Stimulated activated CD8-positive, alpha-beta memory T cell treated with anti-CD3 and anti-CD28 coated beads, Interleukin-15, amount 100 ng/mL, for 24 hours (primary cell): ENCODE measurements at places on chromosomes 2 and 18.

GRCh38 chr2:10120877-10121574, 1.5 kb upstream of the RRM2 start:
- no peak for DNase-seq

DNA sequence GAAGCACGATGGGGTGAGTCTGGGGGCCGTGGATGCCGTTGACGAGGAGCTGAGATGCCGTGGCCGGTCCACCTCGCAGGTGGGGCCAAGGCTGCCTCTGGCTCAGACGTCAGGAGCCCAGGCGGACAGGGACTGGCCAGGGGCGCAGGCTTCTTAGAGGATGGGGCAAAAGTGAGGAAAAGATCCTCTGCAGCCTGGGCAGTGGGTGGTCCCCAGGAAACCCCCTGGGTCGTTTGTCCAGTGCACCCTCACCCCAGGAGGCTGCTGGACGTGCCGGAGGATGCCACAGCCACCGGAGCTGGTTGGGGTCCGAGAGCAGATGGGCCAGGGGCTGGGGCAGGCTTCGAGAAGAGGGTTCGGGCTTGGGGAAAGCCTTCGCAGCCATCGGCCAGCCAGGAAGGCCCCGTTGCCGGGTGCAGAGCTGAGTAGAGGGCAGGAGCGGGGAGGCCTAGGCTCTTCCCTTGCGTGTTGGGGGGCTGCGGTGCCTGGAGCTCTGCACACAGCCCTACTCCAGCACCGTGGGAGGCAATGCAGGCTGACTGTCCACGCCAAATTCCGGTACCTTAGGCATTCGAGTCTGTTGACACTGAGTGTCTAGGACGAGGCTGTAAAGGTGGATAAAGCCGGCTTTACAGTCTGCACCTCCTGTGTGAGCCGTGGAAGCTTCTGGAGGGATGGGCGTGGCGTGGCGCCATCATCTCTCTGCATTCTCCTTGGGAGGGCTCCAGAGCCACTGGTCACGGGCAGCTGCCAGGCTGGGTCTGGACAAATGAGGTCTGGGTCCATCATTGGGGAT, 18.8 kb downstream of the GPC1 start:
- DNase-seq, result no peak

DNA sequence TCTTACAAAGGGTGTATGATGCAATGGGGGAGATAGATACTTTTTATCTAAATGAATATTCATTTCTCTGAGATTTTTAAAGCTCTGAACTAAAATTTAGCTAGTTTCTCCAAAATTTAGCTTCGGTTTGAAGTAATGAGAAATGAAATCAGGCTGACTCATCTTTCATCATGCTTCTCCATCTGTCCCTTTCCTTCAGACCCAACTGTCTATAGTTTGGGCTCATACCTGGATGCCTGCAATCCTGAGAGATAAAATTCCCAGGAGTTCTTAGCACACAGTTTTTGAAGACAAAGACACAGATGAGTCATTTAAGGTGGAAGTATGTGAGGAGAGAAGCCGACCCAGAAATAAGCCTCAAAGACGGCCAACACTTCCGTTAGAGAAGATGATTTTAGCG, 336.4 kb upstream of the CDH20 start:
- DNase-seq, result no peak

DNA sequence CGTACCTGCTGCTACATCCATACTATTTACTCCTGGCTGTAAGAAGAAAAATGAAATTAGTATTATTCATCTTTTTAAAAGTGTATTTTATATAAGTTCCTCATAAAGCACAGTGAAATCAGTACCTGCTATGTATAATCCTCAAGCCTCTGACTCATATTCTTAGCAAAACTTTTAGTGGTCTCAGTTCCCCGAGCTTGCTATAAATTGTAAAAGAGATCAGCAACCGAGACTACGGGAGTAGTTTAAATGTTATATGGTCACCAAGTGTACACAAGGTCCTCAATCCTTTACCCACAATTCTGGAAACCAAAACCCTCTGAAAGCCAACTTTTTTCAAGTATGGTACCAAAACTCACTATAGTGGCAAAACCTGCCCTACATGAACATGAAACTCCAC, 24.2 kb downstream of the PRPF40A start:
- DNase-seq, result no peak

DNA sequence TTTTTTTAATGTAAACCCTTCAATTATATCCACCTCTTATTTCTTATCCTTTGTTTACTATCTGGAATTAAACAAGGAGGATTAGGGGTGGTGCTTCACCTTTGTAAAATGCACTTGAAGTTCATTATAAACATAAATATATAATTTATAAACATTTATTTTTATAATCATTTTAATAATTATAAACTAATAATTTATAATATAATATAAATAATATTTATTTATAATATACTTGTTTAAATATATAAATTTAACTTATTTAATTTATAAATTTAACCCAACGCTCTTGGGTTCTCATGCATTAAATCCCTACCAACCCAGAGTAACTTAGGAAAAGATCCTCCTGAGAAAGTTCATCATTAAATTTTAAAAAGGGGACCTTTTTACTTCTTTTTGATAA, 452.5 kb downstream of the PTPRM start:
- DNase-seq, result no peak

DNA sequence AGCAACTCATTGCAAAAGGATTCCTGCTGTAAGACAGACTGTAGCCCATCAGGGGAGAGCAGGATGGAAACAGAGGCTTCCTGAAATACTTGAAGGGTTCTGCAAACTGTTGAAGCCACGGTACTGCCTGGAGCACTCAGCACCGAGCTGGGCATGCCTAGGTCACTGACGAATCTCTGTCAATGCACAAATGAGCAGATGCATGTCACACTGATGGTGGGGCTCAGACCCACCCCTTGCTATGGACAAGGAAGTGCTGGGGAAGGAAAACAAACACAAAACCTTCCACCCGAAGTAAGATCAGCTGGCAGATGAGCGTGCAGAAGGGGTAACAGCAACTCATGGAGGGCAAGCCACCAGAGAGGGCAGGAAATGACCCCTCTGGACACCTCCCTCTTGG, 136.7 kb downstream of the BCL2 start:
- no peak for DNase-seq

DNA sequence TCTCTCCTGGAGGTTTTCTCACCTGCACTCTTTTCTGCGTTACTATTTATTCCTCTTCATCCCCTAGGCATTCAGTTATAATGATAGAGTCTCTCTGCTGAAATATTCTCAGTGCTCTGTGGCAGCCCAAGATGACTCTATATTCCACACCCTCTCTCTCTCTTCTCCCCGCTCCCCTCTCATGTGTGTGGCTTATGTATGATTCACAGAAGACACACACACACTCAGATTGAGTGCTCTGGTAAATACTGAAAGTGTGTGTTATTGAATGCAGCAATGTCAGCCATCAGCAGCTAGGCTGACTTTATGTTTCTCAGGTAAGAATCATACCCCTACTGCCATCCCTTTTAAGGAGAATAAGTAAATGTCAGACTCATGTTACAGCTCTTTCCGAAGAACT, 201.2 kb downstream of the SLC4A10 start:
- DNase-seq, result no peak

DNA sequence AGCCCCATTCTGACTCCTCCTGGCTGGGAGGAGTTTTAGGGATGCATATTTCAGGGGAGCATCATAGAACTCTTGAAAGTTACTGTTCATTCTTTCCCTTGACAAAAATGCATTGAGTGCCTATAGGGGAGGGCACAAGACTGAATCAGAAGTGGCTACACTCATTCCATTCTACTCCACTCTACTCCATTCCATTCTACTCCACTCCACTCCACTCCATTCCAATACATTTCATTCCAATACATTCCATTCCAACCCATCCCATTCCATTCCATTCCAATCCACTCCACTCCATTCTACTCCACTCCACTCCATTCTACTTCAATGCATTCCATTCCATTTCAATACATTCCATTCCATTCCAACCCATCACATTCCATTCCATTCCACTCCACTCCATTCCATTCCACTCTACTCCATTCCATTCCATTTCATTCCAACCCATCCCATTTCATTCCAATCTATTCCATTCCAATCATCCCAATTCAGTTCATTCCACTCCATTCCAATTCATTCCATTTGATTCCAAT, 110.8 kb downstream of the LOXHD1 start:
- no peak for DNase-seq

DNA sequence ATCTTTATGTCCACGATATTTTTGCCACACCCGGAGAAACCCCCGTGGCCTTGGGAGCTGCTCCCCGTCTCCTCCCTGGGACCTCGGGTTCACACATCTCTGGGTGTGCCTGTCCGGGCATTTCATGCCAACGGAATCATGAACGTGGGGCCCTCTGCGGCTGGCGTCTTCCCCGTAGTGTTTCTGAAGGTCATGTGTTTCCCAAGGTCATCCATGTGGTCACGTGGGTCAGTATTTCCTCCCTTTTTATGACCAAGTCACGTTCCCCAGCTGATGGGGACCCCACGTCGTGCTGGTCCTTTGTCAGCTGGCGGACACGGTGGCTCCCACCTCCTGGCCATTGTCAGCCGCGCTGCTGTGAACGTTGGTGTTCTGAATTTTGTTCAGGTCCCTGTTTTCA, 135.7 kb downstream of the NFATC1 start:
- DNase-seq, result no peak

- DNase-seq, result no peak
Observed at GRCh38 chr2:97868986-97869721, 126.6 kb downstream of the TMEM131 start.

GRCh38 chr18:673769-674168, 16.3 kb downstream of the TYMS start:
- DNase-seq, result no peak

DNA sequence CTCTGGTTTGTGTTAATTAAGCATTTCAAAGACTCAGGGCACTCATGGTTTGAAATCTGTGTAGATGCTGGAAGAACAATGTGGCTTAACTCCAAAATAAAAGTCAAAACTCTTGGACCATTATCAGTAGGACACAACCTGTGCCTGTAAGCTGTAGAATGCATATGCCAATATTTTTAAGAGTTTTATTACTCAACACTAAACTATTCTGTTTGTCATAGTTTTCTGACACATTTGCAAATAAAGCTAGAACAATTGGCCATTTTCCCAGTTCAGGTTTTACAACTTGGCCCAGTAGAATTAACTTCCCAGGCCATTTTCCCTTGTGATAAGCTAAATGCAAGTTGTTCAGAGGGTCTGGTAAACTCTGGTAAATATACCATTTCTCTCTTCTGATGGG, 713.1 kb downstream of the CBLN2 start:
- no peak for DNase-seq

- DNase-seq, result no peak
Observed at GRCh38 chr2:151085181-151085611, 176.5 kb downstream of the RBM43 start.

- DNase-seq, result no peak
Observed at GRCh38 chr2:230140667-230141066, 71.9 kb upstream of the SLC16A14 start.

- DNase-seq, result no peak
Observed at GRCh38 chr2:3779496-3780049, 76.2 kb downstream of the DCDC2C start.

- DNase-seq, result no peak
Observed at GRCh38 chr2:131092458-131093005, 728 bp downstream of the FAM168B start.

DNA sequence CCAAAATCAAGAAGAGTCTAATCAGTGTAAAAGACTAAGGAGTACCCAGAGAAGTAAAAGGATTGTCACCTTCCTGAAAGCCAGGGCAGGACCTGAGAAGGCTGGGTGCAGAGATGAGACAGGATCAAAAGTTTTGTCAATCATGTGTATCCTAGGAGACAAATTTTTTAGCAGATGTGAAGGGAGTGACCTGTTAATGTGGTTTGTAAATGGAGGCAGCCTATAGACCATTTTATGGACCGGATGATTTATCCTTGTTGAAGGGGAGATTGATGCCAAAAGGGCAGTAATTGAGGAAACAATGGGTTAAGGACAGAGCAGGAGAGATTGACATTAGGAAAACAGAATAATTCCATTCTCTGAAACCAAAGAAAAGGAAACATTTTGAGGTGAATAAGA, 813 bp downstream of the NDC80 start:
- no peak for DNase-seq

- DNase-seq, result no peak
Observed at GRCh38 chr2:40455661-40456060, 3.8 kb upstream of the SLC8A1 start.

DNA sequence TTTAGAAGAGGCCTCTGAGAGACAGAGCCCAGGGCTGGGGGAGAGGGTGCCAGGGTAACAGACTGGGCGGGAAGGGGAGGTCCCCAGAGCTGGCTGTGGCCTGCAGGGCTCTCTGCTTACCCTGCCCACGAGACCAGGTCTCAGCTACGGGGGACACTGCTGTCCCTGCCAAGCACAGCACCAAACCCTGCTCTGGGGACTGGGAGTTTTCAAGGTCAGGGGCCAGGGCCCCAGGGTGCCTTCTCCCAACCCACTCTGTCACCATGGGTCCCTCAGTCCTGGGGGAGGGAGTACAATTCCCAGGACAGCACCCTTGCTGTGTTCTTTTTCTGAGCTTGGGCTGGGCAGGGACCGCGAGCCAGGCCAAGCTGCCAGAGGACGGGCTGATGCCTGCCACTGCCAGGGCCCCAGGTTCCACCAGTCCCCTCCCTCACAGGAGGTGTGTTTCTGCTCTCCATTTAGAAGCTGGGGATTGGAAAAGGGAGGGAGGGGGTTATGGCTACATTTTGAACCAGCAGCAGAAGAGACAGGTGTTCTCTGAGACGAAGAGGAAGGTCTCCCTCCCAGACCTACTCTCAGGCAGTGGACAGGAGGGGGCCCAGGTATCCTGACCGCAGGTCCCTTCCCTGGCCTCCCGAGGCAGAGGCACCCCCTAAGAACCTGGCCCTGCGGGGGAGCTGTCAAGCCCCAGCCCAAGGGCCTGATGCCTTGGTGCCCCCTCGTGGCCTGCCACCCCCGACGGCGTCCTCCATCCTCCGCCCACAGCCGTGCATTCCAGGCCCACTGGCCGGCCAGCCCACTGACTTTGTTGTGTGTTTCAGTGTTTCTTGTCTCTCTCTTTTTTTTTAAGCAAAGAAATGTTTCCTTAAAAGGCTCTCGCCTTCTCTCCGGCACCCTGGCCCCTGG, 80.4 kb downstream of the TNS1 start:
- DNase-seq, result no peak

DNA sequence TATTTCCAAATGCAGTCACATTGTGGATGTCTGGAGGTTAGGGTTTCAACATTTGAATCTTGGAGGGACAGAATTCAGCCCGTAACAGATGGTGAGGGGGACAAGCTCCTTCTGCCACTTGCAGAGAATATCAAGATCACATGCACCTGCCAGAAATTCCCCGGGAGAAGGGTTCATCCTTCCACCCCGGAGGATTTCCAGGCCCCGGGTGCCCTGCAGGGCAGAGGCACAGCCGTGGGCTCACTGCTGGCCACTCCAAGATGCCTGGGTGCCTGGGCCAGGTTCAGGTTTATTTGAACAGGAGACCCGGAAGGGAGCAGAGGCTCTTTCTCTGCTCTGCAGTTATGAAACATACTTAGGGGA, 38.2 kb upstream of the MGAT4A start:
- DNase-seq, result no peak

GRCh38 chr2:218655751-218656150, 3.7 kb downstream of the ZNF142 start:
- no peak for DNase-seq

DNA sequence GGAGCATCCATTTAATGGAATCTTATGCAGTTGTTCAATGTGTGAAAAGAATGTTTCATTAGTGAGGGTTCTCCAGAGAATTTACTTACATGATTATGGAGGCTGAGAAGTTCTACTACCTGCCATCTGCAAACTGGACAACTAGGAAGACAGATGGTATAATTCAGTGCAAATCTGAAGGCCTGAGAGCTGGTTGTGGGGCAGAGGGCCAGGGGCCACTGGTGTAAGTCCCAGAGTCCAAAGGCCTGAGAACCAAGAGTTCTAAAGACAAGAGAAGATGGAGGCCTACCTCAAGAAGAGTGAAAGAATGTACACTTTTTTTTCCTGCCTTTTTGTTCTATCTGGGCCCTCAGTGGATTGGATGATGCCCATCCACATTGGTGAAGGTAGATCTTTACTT, 114.8 kb downstream of the DDX1 start:
- no peak for DNase-seq
